ENCODE measurements at places on chromosomes 3 and 15.

- DNase-seq, result no peak
Measured at GRCh38 chr15:60494108-60494507, 15.2 kb upstream of the ICE2 start.

DNA sequence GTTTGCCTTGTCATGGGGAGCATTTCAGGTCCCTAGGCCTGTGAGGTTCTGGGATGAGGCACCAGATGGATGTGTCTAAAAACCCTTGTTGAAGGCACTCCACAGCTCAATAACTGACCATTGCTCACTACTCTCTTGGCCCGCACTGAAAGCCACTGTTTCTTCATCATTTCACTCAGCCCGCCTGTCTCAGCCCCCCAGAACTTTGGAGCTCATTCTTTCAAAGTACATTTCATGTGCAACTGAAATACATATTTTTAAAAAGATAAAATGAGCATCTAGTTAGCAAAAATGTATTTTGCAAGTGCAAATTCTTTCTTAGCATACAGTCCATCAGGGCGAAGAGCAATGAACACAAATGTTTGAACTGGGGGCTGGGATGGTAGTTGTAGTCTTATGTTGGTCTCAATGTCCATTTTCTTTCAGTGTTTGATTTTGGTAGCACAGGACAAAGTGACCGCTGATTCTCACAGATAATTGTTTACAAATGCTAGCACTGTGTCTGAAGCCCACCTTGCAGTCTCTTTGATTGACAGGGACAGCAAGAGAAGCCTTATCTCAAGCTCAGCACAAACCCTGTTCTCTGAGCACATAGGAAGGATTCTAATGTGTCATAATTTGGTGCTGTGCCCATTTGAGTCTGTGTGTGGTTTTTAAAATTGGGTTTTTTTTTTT, 19.6 kb downstream of the HEMK1 start:
- DNase-seq, result no peak

GRCh38 chr3:71240034-71240433, 343.5 kb downstream of the FOXP1 start:
- DNase-seq, result no peak

DNA sequence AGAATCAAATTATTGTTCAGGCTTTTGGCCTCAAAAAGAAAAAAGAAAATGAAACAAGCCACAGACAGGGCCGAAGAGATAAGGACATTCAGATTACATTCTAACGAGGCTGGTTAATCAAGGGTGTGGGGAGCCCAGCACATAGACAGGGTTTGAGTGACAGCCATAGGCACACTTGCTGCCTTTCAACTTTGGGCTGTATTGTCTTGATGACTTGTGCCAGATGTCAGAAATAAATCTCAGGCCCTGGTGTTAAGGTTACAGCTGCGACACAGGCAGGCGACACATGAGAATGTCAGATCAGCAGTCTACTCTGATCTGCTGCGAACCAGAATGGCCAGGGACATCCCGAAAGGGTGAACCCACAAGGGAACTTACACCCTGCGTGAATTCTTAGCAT, 231.2 kb upstream of the ARRDC4 start:
- DNase-seq, result no peak

DNA sequence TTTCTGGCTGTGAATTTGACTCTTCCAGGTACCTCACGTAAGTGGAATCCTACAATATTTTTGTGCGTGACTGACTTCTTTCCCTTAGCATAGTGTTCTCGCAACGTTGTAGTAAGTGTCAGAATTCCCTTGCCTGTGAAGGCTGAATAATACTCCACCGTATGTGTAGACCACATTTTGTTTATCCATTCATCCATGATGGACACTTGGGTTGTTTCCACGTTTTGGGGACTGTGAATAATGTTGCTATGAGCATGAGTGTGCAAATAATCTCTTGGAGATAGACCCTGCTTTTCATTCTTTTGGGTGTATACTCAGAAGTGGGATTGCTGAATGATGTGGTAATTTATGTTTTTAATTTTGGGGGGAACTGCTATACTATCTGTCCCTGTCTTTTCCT, 82.2 kb downstream of the APBA2 start:
- DNase-seq, result no peak

DNA sequence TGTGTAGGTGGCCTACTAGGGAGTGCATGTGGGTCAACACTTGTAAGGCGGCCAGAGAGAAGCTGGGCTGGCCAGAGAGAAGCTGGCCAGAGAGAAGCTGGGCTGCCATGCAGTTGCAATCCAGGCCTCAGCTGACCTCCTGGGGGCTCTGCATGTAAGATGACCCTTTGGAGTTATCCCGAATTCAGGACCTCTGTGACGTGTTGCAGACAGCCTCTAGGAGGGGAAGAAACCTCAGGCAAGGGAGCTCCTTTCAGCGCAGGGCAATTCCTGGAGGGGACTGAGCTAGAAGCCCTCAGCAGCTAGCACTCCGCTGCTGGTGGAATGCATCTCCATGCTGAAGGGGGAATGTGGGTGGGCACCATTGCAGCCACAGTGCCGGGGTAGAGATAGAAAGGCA, 15.8 kb upstream of the KBTBD12 start:
- no peak for DNase-seq

DNA sequence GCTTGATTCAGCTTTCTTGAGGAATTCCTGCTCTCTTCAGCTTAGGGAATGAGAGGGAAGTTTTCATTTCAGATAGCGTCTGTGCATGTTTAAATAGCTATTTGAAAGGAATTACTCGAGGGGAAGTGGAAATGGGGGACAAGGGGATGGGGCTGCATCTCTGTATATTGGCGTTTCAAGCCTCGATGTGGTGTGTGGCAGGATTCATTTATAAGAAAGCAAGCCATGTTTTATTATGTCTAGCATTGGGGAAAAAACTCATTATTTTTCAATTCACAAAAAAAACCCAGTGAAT, 1.0 kb downstream of the ATP2C1 start:
- no peak for DNase-seq

DNA sequence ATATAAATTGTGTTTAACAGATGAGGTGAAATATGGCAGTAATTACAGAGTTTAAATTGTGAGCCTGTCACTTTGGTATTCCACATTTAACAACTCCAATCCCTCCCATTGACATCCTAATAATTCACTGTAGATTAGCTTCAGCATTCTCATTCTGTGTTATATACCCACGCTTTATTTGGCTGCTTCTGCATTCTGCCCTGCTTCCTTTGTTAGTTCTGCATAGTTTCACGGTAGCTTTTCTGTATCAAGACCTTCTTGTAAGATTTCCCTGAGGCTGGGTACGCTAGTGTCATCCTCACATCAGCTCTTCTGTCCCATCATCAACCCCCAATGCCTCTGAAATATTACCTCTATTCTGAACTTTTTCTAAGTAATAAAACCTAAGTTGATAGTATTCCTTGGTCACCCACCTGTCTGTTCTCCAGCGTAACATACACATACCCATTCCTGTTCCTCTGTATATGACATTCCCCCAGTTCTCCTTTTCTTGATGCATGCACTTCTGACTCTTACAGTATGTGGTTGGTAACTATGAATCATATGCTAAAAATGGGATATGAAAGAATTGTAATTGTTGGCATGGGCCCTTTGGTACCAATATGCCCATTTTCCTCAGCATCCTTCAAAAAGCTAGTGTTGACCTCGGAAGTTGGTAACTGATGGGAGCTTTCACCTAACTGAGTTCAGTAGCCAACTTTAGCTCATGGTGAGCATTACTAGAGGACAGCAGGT, 171.2 kb downstream of the KLHL25 start:
- no peak for DNase-seq

DNA sequence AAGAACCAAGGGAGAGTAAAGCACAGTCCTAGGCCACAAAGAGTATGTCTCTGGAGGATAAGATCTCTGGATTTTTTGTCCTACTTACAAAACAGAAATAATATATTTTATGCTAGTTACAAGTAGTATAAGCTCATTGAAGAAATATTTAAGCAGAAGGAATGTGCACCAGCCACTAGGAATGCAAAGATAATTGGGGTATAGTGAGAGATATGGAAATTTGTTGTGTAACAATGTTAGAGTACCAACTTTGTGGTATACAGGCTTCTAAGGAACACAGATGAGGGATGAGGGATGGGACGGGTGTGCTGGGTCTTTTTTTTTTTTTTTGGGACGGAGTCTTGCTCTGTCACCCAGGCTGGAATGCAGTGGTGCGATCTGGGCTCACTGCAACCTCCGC, 26.5 kb downstream of the AKAP13 start:
- no peak for DNase-seq
